Tongue (tissue), 3 donors: ENCODE measurements at places on chromosomes 6 and 20.

GRCh38 chr6:147874322-147874721 lies 365.8 kb downstream of the SAMD5 start:
- DNase-seq, result peak; percentile 16

DNA sequence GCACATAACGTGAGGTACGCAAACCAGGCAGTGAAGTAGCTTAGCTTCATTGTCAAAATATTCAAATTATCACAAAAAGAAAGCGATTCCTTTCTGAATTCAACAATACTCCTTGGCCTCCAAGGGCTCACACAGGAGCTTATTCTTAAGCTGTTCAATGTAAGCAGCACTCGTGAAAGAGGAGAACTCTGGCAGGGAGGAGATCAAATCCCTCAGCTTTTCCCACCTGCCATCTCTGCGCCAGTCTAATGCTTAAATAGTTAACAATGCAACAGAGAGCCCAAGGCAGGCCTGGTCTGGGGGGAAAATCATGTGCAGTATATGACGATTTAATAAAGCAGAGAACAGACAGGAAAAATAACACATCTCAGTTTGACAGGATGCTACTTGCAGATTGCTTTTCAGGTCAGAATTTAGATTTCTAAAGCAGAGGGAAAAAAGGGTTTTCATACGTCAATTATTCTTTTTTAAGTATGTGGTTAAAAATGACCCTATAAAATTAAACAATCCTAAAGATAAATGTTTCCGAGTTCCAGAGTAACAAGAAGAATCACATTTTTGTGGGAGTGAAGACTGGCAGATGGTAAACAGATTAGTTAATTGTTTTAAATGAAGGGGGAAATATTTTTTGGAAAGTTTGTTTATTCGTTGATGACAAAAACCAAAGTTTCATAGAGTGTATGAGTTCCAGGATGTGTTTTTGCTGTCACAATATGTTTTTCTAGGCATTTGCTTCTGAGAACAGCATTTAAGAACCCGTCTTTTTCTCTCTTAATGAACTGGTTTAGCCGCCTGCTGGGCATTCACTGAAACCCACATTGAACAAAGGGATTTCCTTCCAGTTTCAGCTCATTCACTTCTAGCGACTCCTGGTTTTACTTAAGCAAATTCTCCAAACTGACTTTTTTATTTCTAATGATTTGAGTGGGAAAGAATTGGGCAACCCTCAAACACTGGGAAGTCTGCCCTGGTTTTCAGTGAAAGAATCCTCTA lies 45.9 kb downstream of the PLAGL1 start:
- DNase-seq, result peak; percentile 82

GRCh38 chr20:20272686-20273085 lies 95.2 kb upstream of the INSM1 start:
- DNase-seq, result no peak

DNA sequence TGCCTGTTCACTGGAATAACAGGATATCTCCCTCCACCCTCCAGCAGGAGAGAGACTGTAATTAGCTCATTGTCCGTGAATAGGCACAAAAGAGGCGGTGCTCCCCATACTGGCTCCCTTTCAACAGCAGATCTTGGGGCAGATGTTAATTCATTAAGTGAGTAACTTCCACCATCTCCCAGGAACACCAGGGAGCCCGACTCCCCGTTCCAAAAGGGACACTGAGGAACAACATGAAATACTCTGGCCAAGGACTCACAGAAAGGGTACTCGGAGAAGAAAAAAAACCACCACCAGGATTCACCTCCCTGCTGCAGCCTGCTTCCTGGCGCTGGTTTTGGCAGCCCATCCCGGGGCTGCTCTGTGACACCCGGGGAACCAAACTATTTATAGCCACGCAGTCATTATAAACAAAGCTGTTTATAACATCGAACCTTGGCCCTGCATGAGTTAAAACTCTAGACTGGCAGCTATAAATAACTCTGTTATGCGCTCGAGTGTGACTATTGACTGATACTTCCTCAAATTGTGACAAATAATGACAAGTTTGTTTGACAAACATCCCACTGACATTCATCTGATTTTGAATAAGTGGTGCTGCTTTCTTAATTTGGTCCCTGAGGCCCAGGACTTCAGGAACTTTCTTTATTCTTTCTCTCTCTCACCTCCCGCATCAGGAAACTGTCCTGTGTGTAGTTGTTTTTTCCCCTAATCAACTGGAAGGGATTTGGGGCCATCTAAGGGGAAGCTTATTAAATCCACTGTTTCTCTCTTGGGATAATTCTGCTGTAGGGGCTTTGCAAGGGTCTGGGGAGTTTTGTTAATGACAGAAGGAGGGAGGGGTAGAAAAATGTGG lies 521.6 kb downstream of the CD83 start:
- DNase-seq, result peak; percentile 69

GRCh38 chr6:137089305-137089704 lies 44.5 kb upstream of the IL20RA start:
- peak; percentile 11 for DNase-seq

DNA sequence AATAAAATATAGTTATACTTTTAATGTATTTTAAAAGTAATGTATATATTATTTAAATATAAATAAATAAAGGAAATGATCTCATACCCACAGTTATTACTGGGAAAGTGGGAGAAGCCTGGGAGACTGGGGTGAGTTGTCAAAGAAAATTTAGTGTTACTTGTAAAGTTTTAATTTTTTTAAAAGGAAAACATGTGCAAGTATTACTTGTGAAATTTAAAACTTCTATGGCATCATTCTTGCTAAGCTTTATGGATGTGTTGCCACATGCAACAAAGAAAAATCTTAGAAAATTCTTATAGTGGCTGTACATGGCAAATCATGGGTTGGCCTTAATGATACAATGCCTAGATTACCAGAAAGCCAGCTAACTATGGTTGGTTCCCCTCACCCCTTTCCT lies 194.0 kb upstream of the KCNK16 start:
- DNase-seq, result no peak

DNA sequence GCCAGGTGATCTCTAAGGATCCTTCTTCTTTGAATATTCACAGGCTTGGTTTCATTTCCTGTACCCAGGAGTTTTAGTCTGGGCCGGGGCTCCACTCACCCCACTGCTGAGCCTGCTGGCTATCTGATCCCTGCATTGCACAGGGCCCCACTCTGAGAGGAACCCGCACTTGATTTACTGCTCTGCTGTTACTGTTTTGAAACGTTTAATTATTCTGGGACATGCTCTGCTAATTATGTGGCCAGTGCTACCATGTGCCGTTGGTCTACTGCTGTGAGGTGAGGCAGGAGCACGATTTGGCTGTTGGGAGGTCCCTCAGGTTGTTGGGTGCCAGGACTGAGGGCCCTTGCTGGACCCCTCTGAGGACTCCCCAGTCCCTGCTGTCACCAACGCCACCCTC lies 108.7 kb upstream of the SIRPA start:
- no peak for DNase-seq

- no peak for DNase-seq
Observed at GRCh38 chr6:105935416-105935815, 150.7 kb upstream of the PRDM1 start.

DNA sequence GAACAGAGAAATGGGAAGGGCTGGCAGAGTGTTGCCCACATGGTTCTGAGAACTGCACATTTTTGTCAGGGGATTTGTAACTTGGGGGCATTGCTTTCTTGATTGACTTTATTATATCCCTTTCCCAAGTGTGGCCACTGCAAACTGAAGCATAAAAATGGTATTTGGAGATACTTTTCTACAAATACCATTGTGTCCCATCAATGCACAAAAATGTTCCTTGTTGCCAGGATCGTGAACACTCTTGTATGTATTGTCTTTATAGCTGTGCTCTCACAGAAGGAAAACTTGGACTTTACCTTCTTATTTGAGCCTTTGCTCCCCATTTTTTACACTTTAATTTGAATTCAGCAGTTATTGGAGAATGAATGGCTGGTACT lies 57.1 kb upstream of the C20orf144 start:
- no peak for DNase-seq

GRCh38 chr6:13438126-13438525 lies 49.3 kb downstream of the GFOD1 start:
- DNase-seq, result no peak

GRCh38 chr20:32971703-32972161 lies 32.5 kb downstream of the SUN5 start:
- no peak for DNase-seq

- DNase-seq, result no peak
Observed at GRCh38 chr20:48478806-48479585, 348.8 kb downstream of the PREX1 start.

- no peak for DNase-seq
Observed at GRCh38 chr6:159691963-159692287, 1.1 kb downstream of the SOD2 start.

DNA sequence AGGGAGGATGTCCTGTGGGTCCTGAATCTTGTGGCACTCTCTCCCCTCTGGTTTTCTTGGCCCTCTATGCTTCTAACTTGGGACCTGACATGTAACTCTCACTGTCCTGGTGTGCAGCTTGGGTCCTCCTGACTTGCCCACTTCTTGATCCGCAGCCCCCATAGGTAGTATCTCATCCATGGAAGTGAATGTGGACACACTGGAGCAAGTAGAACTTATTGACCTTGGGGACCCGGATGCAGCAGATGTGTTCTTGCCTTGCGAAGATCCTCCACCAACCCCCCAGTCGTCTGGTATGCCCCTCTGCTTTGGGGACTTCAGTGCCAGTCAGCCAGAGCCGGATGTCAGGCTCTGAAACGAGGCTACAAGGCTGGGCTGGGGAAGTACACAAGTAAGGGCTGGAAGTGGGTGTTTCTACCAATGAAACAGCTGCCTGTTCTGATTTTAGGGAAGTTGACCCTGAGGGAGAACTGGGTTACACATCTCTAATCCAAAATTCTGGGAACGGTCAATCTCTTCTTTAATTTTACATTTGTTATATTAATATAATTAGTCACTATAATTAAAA lies 641 bp downstream of the DBNDD2 start:
- no peak for DNase-seq

DNA sequence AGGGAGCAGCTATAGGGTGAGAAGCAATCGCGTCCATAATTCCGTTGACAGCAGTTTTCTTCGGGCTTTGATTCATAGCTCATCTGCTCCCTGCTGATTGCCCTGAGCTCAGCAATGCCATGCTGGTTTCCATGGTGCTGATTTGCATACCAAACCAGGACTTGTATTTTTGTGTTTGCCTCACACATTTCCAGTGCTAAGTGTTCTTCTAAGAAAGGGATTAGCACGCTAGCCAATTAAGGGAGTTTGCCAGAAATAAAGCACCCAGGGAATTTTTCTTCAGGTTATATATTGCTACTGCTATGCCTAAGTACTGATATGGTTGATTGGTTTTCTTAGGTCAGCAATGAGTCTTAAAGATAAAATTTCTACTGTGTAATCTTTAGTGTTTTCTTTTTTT lies 177.6 kb downstream of the PLCB1 start:
- peak; percentile 13 for DNase-seq

GRCh38 chr6:136549300-136550044 lies 750 bp downstream of the MAP7 start:
- peak; percentile 18 for DNase-seq

GRCh38 chr20:53124803-53125202 lies 152.6 kb downstream of the TSHZ2 start:
- DNase-seq, result no peak

DNA sequence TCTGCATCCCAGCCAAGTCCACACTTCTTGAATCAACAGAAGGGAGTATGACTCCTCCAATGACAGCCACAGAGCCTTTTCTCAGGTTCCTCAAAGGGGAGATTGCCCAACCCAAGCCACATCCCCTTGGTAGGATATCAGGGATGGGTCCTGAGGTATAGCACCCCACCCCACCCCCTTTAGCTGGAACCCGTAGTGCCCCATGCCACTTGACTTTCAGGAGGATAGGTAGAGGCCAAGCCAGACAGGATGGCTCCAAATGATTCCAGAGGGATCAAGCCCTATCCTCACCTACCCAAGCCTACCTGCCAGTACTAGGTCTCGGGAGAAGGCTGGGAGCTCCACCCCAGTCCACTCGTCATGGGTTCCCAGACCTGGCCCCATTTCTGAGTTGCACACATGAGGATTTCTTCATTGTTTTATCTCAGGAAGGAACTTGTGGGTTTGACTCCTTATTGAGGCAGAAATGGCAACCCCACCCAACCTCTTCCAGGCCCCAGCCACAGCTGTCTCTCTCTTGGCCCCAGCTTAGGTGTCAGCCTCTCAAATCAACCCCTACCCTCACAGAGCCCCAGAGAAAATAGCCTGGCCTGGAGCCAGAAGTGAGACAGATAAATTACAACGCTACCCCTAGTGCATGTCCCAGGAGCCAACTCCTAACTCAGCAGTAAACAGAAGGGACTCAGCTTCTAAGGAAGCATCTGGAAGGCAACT lies 3.6 kb downstream of the CCND3 start:
- DNase-seq, result peak; percentile 84

DNA sequence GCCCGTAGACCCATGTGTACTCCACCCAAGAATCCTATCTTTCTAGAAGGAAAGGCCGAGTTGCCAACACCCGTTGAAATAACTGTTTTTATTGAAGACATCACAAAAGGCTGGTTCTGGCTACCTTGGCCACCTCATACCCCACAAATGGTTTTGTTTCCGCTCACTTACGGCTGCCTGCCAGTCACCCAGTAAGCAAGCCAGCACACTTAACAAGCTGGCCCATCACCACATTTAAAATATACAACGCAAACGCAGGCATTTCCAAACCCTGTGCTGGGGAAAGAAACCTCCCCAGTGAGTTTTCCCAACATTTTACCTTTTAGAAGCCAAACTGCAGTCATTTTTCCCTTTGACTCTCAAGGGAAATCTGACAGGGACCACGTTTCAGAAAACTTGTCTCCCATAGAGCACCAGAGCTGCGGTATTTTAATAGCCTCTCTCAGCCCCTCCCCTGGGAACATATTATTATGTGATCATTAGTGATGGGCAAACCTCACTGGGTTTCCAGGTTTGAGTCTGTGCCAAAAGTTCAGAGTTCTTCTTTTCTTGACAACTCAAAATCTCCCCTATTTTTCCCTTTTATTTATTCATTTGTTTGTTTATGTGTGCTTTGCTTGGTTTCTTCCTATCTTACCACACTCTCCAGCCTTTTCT lies 36.7 kb upstream of the BMP2 start:
- no peak for DNase-seq

DNA sequence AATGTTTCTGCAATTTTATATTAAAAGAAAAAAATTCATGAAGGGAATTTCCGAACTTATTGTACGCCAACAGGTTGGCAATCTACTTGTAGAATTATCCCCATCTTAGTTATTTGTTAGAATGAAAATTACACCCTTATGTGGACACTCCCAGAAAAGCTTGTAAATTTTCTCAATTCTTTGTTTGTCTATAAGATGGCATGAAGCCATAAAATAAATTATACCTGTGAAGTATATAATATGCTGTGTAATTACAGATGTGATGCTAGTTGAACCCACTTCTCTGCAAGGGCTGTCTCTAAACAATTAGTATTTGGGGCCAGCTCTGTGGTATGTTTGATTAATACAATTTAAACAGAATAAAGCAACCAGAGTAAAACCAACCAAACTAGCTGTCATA lies 52.1 kb upstream of the DSP start:
- DNase-seq, result no peak

DNA sequence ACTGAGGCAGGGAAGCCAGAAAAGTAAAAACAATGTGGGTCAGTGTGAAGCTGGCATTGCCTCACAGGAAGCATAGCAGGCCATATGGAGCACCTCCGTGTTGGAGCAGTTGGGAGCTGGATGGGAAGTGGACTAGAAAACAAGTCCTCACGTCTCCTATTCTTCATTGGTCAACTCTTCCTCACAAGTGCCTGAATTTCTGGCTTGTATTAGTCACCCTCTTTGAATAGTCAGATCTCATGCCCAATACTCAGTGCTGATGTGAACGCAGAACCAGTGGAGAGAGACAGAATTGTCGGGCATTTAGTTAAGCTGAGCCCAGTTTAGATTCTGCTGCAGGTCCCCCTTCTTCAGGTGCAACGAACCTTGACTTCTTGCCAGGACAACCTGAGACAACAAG lies 22.3 kb upstream of the RSPO3 start:
- no peak for DNase-seq

- no peak for DNase-seq
Observed at GRCh38 chr20:32621071-32621890, 36.1 kb upstream of the NOL4L start.
